ENCODE measurements at places on chromosomes 3 and 15. TPM values are rescaled to one million over a fixed set of nuclear protein-coding genes. Genes with fewer than 3 reads are reported as not detected.

POTEB3 gene
- total RNA-seq, result not detected

GRCh38 chr3:3089017-3089416, 21.2 kb downstream of the IL5RA start:
- H3K4me3 ChIP-seq, result no peak overlapping the region
- H3K36me3 ChIP-seq, result no peaks in the 10 kb centered on the region
- no peak overlapping the region for H3K27ac ChIP-seq

DNA sequence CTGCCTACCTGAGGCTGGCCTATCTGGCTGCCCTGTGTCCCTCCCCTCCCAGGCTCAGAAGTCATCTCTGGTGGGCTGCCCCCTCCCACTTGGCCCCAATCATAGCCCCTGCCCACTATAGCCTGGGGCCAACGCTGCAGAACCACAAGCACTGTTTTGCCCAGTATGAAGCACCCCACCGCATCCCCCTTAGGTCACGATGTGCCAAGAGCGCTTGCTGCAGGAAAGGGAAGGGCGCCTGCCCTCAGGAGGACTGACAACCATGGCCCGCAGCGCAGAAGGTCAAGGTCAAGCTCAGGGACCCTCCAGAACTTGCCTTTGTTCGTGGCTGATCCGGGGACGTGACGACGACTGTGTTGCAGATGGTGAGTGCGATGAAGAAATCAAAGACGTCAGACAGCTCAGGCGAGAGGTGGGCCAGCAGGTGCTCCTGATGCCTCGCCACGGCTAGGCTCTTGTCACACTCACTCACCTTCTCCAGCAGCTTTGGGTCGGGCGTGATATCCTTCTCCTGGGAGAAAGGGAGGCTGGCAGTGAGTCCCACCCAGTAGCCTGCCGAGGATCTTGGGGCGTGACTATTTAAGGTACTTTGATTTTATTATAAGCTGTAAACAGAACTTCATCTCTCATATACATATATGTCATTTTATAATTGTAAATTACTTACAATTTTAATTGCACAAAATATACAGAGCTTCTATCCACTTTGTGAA, 146.6 kb downstream of the ATP10A start:
- H3K4me1 ChIP-seq, result no peaks in the 10 kb centered on the region
- H3K27me3 ChIP-seq, result no peaks in the 10 kb centered on the region
- no peak overlapping the region for H3K4me3 ChIP-seq
- H3K27ac ChIP-seq, result no peak overlapping the region

GRCh38 chr3:51500632-51501131, 867 bp upstream of the DCAF1 start:
- no peaks in the 10 kb centered on the region for H3K27me3 ChIP-seq
- H3K27ac ChIP-seq, result peak overlapping the region; percentile 76
- H3K36me3 ChIP-seq, result peaks cover 4% of the 10 kb centered on the region
- H3K4me1 ChIP-seq, result peaks cover 11% of the 10 kb centered on the region
- H3K4me3 ChIP-seq, result peak overlapping the region; percentile 31
- no peak for DNase-seq

VILL gene
- 11.8 TPM for total RNA-seq

PLA2G4B gene
- total RNA-seq, result 10.5 TPM

SERPINI2 gene
- total RNA-seq, result not detected

GRCh38 chr3:62065985-62066693, 307.2 kb downstream of the FEZF2 start:
- H3K4me3 ChIP-seq, result no peak overlapping the region
- no peak for DNase-seq
- no peaks in the 10 kb centered on the region for H3K27me3 ChIP-seq

- H3K36me3 ChIP-seq, result no peaks in the 10 kb centered on the region
Observed at GRCh38 chr3:12891391-12891984, 50.1 kb upstream of the RPL32 start.

APOD gene
- 0.87 TPM for total RNA-seq

Measured in activated T-helper 2 cell treated with anti-CD3 and anti-CD28 coated beads, Interferon-gamma antibody, Interleukin-2, Interleukin-4, amounts not matched to agents 10 μg/mL and 5 μg/mL and 100 μg/mL, durations not matched to agents 14 hours and 24 hours and 36 hours (primary cell).